ENCODE measurements at places on chromosomes 3 and 15.

- H3K27ac ChIP-seq = no peak overlapping the region
- H3K4me3 ChIP-seq = no peak overlapping the region
- no peaks in the 10 kb centered on the region for H3K27me3 ChIP-seq
- no peaks in the 10 kb centered on the region for H3K36me3 ChIP-seq
- DNase-seq = no peak
These were observed 159.2 kb downstream of the USP13 start for GRCh38 chr3:179812096-179812382.

GRCh38 chr3:14429237-14429636, 26.8 kb downstream of the SLC6A6 start:
- DNase-seq = no peak
- no peak overlapping the region for H3K4me3 ChIP-seq
- H3K4me1 ChIP-seq = peaks cover 18% of the 10 kb centered on the region
- H3K27ac ChIP-seq = peak overlapping the region; percentile 28

DNA sequence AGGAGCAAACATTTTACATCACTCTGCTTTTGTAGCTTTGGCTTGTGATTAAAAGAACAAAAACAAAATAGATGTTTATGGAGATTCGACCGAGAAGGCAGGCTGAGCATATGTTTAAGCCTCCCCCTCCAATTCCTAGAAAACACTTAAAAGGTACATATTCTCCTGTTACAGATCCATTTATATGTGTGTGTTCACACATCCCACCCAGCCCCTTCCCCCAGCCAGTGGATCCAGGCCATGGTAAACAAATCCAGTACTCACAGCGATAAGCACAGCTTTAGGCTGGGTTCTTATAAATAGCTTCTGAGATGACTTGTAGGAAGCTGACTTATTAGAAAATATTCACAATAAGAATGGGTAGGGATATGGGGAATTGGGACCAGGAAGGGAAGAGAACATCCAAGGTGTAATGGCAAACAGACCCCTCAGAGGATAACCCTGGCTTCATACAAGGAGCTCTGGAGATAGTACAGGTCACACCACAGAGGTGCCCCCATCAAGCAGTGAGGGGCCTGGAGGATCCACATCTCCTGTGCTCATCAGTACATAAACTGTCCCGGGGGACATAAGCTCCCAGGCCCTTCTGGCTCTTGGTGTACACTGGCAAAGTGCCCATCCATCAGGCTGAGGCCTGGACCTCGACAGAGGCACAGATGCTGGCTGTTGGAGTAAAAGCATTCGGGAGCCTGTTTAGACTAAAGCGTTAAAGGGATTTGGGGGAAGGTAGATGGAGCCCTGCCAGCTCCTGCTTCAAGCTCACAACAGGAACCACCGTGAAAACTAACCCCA, 70.0 kb upstream of the UBE2E1 start:
- no peak for DNase-seq
- H3K27ac ChIP-seq = peak overlapping the region; percentile 47
- no peaks in the 10 kb centered on the region for H3K27me3 ChIP-seq
- peaks cover 40% of the 10 kb centered on the region for H3K4me1 ChIP-seq

DNA sequence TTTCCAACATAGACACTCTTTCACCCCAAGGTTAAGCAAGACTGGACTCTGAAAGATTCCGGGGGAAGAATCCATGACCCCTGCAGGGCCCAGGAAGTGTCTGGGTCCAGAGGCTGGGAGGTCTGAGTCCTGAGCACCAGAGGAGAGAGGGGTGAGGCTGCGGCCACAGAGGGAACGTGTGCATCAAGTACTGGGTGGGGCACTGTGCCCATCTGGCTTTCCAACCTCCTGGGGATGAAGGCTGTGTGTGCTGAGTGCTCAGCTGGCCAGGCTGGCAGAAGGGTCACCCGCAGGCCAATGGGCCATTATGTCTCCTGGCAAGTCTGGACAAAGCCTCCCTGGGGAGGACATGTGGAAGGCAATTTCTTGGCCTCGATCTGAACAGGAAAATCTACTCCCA, 3.3 kb downstream of the CHRNA3 start:
- DNase-seq = no peak
- H3K27me3 ChIP-seq = no peaks in the 10 kb centered on the region
- H3K4me3 ChIP-seq = no peak overlapping the region
- no peaks in the 10 kb centered on the region for H3K36me3 ChIP-seq
- H3K27ac ChIP-seq = no peak overlapping the region

DNA sequence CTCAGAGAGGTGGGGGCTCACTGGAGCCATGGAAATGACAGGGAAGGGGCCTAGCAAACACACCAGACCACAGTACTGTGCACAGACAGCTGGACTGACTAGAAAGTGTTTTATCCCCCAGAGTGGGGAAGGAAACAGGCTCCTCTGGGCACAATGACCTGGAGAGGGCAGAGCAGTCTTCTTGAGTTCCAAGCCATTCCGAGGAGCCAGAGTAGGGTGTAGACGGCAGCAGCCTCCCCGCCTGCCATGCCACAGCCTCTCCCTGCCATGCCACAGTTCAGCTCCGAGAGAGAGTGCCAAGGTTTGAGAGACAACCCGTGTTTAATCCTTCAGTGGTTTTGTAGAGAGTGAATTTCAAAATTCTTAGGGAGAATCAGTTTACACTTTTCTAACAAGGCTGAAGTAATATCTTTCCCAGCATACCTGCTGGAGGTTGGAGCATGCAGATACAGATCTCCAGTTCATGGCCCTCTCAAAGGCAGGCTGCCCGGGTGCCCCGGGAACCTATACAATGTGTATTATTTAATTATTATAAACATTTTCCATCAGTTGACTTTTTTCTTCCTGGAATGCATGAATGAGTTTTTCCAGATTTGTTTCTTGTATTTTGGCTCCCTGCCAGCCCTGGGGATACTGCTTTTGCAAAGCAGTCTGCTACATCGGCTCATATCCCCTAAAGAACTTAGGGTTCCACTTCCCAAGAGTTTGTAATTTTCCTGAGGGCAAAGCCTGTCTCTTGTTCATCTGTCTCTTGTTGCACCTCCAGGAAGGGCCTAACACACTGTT, 3.2 kb downstream of the PODXL2 start:
- H3K4me3 ChIP-seq = no peak overlapping the region
- no peaks in the 10 kb centered on the region for H3K36me3 ChIP-seq
- no peak for DNase-seq
- H3K27me3 ChIP-seq = no peaks in the 10 kb centered on the region
- no peak overlapping the region for H3K27ac ChIP-seq
- peaks cover 13% of the 10 kb centered on the region for H3K4me1 ChIP-seq

GRCh38 chr15:51322621-51323296, 15.6 kb downstream of the CYP19A1 start:
- no peaks in the 10 kb centered on the region for H3K36me3 ChIP-seq
- 0 out of 2 replicates have a peak, but pooled peaks cover 5% of the 10 kb centered on the region for H3K4me1 ChIP-seq
- DNase-seq = no peak
- no peak overlapping the region for H3K27ac ChIP-seq

DNA sequence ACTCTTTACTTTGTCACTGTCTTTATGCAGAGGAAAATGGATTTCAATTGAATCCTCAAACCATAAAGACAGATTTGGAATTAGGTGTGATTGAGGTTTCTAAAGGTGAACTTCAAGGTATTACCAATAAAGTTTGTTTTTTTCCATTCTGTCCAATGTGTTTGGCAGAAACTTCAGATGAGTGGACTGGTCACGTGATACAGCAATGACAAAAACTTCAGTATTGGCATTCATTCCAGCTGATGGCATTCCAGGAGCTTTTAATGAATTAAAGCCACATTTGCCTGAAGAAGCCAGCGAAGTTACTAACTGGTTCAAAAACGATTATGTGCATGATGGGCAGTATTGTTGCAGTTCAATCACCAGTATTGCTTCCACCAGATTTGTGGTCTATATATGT, 4.5 kb upstream of the MASP1 start:
- H3K4me1 ChIP-seq = peaks cover 4% of the 10 kb centered on the region
- H3K27ac ChIP-seq = no peak overlapping the region
- DNase-seq = no peak
- no peaks in the 10 kb centered on the region for H3K27me3 ChIP-seq
- H3K36me3 ChIP-seq = no peaks in the 10 kb centered on the region

- H3K4me3 ChIP-seq = no peak overlapping the region
- H3K36me3 ChIP-seq = no peaks in the 10 kb centered on the region
- no peak overlapping the region for H3K27ac ChIP-seq
- H3K27me3 ChIP-seq = no peaks in the 10 kb centered on the region
- peaks cover 8% of the 10 kb centered on the region for H3K4me1 ChIP-seq
These were observed 241.9 kb downstream of the ALCAM start for GRCh38 chr3:105608623-105609022.

DNA sequence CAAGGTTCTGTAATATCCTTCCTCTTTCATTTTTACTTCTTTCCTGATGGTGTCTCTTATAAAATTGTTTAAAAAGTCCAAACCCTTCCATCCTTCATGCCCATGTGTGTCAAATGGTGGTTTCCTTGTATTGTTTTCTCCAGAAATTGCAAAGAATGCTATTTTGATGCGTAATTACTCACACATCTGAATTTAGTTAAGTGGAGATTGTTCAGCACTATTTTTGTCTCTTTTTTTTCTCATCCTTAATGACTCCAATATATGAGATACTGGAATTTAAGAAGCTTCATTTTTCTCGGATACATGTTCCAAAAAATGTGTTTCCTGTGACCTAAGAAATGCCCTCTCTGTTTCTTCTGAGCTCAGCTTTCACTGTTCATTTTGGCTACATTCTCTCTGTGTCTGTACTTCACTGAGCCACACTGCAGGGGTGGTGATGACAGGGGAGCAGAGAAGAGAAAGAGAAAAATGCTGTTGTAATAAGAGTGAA, 799.8 kb downstream of the DIPK2A start:
- no peak overlapping the region for H3K4me3 ChIP-seq
- no peak for DNase-seq
- H3K27me3 ChIP-seq = no peaks in the 10 kb centered on the region
- no peak overlapping the region for H3K27ac ChIP-seq
- no peaks in the 10 kb centered on the region for H3K4me1 ChIP-seq

- H3K36me3 ChIP-seq = no peaks in the 10 kb centered on the region
- H3K4me3 ChIP-seq = no peak overlapping the region
- no peak overlapping the region for H3K27ac ChIP-seq
- H3K27me3 ChIP-seq = no peaks in the 10 kb centered on the region
- DNase-seq = no peak
- H3K4me1 ChIP-seq = peaks cover 23% of the 10 kb centered on the region
These were observed 143.2 kb downstream of the DNAJB8 start for GRCh38 chr3:128323206-128324081.

DNA sequence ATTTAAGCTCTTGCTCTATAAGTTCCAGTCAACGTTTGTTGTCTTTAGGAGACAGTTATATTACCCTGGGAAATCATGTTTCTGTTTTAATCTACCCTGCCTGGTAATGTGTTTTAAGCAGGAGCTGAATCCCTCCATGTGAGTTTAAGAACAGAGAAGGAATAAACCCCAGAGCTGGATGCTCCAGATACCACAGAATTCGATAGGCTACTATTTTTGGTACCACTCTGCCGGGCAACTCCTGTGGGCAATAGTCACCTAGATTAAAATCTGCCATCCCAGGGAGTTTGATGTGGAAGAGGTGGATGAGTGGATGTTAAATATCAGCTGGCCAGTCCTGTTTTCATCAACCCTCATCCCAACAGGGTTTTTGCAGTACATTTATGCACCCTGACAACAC, 20.4 kb downstream of the NUDT16 start:
- no peaks in the 10 kb centered on the region for H3K36me3 ChIP-seq
- H3K27ac ChIP-seq = no peak overlapping the region
- H3K27me3 ChIP-seq = no peaks in the 10 kb centered on the region
- DNase-seq = no peak
- no peaks in the 10 kb centered on the region for H3K4me1 ChIP-seq
